GM23248 (cell line): ENCODE measurements at places on chromosomes 4 and X. TPM values are rescaled to one million over a fixed set of nuclear protein-coding genes. Genes with fewer than 3 reads are reported as not detected.

The BEND2 gene
- not detected in 2 replicates for total RNA-seq

- no peak overlapping the region for H3K27ac ChIP-seq
- H3K36me3 ChIP-seq, result no peaks in the 10 kb centered on the region
- no peak for DNase-seq
- no peak overlapping the region for H3K4me3 ChIP-seq
- no peaks in the 10 kb centered on the region; the same call in 1 of the 2 replicates for H3K27me3 ChIP-seq
- no peaks in the 10 kb centered on the region for H3K4me1 ChIP-seq
Observed at GRCh38 chr4:6538575-6538974, 36.4 kb upstream of the MAN2B2 start.

DNA sequence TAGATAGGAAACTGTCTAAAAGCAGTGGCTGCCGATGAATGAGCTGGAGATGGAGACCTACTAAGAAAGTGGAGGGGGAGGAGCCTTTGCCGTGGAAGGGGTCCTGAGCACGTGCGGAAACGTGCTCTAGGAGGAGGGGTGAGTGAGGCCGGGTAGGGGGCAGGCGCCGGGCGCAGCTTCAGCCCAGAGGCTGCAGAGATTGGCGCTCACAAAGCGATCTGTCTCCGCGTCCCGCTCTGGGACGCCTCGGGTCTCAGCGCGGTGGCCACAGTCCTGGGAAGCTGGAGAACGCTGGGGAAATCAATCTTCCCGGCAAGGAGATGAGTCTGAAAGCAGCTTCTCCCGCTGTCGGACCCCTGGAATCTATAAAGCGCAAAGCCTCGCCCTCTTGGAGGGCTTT is 444 bp upstream of the ARHGAP6 start:
- H3K4me1 ChIP-seq, result no peaks in the 10 kb centered on the region
- peak overlapping the region; percentile 65 for H3K4me3 ChIP-seq
- peaks cover 23% of the 10 kb centered on the region for H3K27me3 ChIP-seq
- no peaks in the 10 kb centered on the region for H3K36me3 ChIP-seq
- peak; percentile 19 for DNase-seq
- no peak overlapping the region for H3K27ac ChIP-seq

DNA sequence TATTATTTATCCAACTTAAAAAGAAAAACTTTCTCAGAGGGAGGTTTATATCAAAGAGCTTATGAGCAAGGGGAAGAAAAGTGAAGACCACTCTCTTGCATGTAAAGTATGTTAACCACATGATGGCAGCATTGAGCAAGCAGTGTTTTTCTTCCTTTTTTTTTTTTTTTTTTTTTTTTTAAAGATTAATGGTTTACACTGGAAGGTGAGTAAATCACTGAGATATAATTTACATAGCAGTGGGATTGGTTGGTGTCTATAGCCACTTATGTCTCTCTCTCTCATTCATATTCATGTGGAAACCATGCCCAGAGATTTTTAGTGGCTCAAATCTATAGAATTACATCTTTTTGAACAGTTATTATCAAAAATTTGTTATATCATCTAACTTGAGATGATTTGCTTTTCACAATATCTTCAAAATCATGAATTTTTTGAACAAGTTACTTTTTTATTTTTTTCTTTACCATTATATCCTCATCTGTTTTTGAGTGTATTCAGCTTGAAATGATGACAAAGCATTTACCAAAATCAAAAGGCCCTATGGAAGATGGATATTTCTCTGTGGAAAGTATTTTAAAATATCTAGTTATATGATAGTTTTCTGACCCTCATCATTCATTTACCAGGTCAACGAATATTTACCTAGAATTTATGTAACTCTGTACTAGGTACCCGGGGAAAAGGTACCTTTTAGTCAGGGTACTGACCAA is 31.6 kb downstream of the MTHFD2L start:
- no peaks in the 10 kb centered on the region for H3K36me3 ChIP-seq
- H3K4me1 ChIP-seq, result no peaks in the 10 kb centered on the region
- DNase-seq, result peak; percentile 71
- H3K4me3 ChIP-seq, result no peak overlapping the region

DNA sequence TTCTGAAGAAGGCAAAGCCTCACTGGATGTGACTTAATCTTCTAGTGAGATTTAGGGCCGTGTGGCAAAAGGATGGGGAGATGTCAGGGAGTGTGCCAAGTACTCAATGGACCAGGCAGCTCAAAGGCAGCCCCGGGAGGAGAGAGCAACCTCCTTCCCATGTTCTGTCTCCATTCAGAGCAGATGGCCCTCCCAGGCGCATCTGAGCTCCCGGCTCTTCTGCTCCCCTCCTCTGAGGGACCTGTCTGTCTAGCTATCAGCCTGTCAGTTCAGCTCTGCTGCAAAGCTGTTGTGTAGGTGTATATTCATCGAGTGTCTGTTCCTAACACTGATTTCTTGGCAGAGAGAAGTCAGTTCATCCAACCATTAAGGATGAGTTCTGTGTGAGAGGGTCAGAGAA is 10.9 kb upstream of the PORCN start:
- peak; percentile 11 for DNase-seq
- H3K4me1 ChIP-seq, result peaks cover 5% of the 10 kb centered on the region
- H3K4me3 ChIP-seq, result no peak overlapping the region
- H3K36me3 ChIP-seq, result no peaks in the 10 kb centered on the region

The HAND2 gene
- total RNA-seq, result 11.2 and 13.4 TPM in 2 replicates

The CCDC110 gene
- total RNA-seq, result 0.22 and 0.38 TPM in 2 replicates

DNA sequence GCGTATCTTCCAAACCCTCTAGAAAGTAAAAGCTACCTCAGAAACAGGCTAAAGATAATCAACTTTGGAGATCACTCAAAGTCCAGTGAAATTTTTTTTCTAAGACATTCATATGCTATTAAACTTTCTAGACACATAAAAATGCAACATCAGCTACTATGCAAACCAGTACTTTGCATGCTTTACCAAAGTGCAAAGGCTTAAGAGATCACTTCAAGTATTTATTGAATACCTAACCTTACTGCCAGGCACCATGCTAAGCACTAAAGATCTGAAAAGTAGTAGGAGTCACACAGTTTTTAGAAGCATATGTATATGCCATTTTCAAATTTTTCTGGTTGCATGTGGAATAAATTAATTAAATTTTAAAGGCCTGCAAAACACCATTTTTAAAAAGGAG is 115.8 kb downstream of the THOC2 start:
- peaks cover 6% of the 10 kb centered on the region for H3K4me1 ChIP-seq
- no peak for DNase-seq
- H3K27me3 ChIP-seq, result no peaks in the 10 kb centered on the region
- H3K4me3 ChIP-seq, result no peak overlapping the region

DNA sequence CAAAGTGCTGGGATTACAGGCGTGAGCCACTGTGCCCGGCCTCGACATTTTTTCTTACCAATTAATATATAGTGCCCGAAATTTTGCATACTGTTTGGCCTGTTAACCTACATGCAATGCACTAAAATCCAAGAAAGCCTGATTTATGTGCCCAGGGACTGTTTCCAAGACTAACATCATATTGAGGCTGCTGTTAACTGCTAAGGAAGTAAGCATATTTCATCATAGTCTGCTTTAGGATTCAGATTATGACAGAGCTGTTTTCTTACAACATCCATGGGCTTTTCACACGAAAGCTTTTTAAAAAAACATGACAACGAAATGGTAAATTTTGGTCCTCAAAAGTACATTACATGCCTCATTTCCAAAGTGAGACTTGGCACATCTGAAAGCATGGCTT is 84.4 kb downstream of the STOX2 start:
- no peaks in the 10 kb centered on the region for H3K36me3 ChIP-seq
- DNase-seq, result peak; percentile 31
- peaks cover 7% of the 10 kb centered on the region; the same call in 1 of the 2 replicates for H3K4me1 ChIP-seq
- no peak overlapping the region for H3K27ac ChIP-seq
- H3K27me3 ChIP-seq, result no peaks in the 10 kb centered on the region

GRCh38 chr4:122300776-122301175 is 78.0 kb upstream of the ADAD1 start:
- no peaks in the 10 kb centered on the region for H3K27me3 ChIP-seq
- H3K4me3 ChIP-seq, result no peak overlapping the region
- H3K36me3 ChIP-seq, result peaks cover 6% of the 10 kb centered on the region; the same call in 1 of the 2 replicates
- no peak overlapping the region for H3K27ac ChIP-seq
- peak; percentile 33 for DNase-seq
- no peaks in the 10 kb centered on the region for H3K4me1 ChIP-seq

GRCh38 chr4:135418353-135418752 is 1216.8 kb upstream of the PABPC4L start:
- no peaks in the 10 kb centered on the region for H3K36me3 ChIP-seq
- DNase-seq, result no peak
- H3K27ac ChIP-seq, result no peak overlapping the region
- no peaks in the 10 kb centered on the region for H3K4me1 ChIP-seq
- no peak overlapping the region for H3K4me3 ChIP-seq

The RTL3 gene
- total RNA-seq, result under 0.01 and 0.11 TPM in 2 replicates

The CSN3 gene
- not detected in 2 replicates for total RNA-seq

The FGFR3 gene
- 0.13 and 0.97 TPM in 2 replicates for total RNA-seq

- no peak for DNase-seq
- no peak overlapping the region for H3K27ac ChIP-seq
- H3K4me1 ChIP-seq, result no peaks in the 10 kb centered on the region
- no peak overlapping the region for H3K4me3 ChIP-seq
Observed at GRCh38 chr4:55329012-55329411, 17.0 kb upstream of the SRD5A3 start.

DNA sequence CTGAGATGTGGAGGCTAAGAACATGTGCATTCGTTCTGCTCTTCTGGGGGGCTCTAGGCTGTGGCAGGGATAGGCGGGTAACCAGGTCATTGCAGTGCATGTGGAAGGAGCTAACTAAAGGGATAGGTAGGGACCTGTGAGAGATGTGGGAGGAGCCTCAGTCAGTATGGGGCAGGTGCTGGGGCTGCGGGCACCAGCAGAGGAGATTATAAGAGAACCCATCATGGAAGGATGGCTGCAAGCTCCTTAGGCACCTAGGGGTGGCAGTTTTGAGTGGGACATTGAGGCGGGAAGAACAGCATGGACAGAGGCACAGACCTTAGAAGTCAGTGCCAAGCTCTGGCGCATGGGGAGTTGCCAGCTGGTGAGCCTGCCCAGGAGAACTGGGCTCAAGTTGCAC is 7.2 kb downstream of the CLDN22 start:
- no peaks in the 10 kb centered on the region for H3K4me1 ChIP-seq
- H3K36me3 ChIP-seq, result peaks cover 44% of the 10 kb centered on the region
- H3K4me3 ChIP-seq, result no peak overlapping the region
- H3K27ac ChIP-seq, result no peak overlapping the region

DNA sequence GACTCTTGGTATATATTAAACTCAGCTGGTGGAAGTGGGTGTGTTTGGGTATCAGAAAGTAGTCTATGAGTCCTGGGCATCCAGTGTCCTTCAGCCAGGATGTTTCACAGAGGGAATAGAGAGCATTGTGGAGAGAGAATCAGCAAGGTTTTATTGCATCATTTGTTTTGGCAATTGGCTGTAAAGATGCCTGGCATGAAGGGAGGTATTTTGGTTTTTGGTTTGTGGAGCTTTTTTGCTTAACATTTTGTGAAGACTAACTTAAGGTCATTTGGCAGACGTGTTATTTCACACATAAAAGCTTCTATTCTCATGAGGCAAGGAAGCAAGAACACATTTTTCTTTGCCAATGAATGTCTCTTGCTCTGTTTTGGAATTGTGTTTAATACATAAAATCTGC is 71.1 kb downstream of the DCLK2 start:
- H3K4me1 ChIP-seq, result peaks cover 37% of the 10 kb centered on the region
- no peak overlapping the region for H3K4me3 ChIP-seq
- peak; percentile 55 for DNase-seq
- H3K36me3 ChIP-seq, result no peaks in the 10 kb centered on the region
- no peaks in the 10 kb centered on the region for H3K27me3 ChIP-seq

The CHRNA9 gene
- 0.51 and 0.97 TPM in 2 replicates for total RNA-seq

GRCh38 chr4:108849611-108850168 is 86.8 kb upstream of the ETNPPL start:
- no peak overlapping the region for H3K4me3 ChIP-seq
- H3K4me1 ChIP-seq, result peaks cover 30% of the 10 kb centered on the region
- DNase-seq, result peak; percentile 79
- peak overlapping the region; percentile 63 for H3K27ac ChIP-seq
- no peaks in the 10 kb centered on the region for H3K36me3 ChIP-seq

DNA sequence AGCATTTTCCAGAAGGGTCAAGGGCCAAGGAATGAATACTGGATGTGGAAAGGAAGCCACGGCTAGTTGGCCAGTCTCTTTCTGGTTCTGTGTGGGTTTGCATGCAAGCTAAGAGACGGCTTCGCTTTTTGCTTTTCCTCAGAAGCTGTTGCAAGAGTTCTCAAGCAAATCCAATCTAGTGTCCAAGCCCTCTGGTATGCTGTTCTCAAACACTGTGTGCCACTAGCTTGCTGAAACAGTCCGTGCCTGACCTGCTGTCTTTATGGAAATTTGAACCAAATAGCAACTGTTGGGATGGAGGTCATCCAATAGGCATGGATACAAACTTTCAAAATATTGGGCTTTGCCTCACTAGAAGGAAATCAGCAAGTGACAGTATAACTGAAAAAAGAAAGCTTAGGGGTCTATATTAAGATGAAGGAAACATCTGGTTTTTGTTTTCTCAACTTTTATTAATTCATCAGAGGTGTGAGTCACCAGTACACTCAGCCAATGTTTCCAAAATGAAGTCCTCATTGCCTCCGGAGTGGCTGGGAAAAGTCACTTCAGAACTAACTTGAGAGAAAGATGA is 70.5 kb downstream of the SLC9A6 start:
- peak overlapping the region; percentile 52 for H3K4me3 ChIP-seq
- peaks cover 14% of the 10 kb centered on the region for H3K4me1 ChIP-seq
- H3K27me3 ChIP-seq, result no peaks in the 10 kb centered on the region
- H3K36me3 ChIP-seq, result no peaks in the 10 kb centered on the region
- peak overlapping the region; percentile 93 for H3K27ac ChIP-seq

- no peak overlapping the region for H3K27ac ChIP-seq
- H3K36me3 ChIP-seq, result no peaks in the 10 kb centered on the region
- no peak overlapping the region for H3K4me3 ChIP-seq
- DNase-seq, result no peak
- no peaks in the 10 kb centered on the region for H3K27me3 ChIP-seq
Observed at GRCh38 chr4:149553959-149554520, 261.6 kb downstream of the IQCM start.

DNA sequence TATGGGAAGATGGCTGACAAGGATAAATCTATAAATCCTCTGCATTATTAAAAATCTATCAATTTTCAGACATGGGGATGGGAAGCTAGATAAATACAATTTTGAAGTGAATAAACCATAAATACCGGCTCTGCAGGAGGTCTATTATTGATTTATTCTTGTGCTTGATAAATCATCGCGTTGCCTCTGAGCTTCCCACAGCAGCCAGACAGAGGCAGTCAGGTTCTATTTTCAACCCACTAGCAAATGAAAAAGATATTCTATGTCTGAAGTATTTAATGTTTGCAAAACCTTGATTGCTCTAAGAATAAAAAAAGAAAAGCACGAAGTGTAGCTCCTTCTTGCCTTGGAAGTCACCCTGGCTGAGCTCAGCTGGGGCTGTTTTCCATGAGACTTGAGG is 216.2 kb downstream of the DHRSX start:
- no peaks in the 10 kb centered on the region for H3K36me3 ChIP-seq
- no peak for DNase-seq
- no peak overlapping the region for H3K4me3 ChIP-seq

DNA sequence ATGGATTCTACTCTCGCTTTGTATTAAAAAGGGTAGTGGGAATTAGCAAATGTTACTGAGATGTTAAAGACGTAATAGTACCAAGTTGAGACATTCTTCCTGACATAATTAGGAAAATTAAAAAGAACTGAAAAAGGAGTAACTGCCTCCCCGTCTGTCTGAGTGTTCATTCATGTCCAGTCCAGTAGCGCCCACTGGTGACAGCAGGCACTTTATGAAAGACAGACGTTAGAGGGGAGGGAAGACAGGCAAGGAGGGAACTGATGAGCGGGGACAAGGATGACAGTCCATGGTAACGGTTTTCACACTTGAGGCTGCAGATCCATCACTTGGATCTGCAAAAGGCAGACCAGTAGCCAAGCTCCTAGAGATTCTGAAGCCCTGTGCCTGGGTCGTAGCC is 326.7 kb downstream of the STK32B start:
- H3K27me3 ChIP-seq, result no peaks in the 10 kb centered on the region
- peak; percentile 41 for DNase-seq
- H3K36me3 ChIP-seq, result no peaks in the 10 kb centered on the region
- no peak overlapping the region for H3K27ac ChIP-seq
